Chondrocyte (in vitro differentiated cells): ENCODE measurements at places on chromosomes 1 and 21. TPM values are rescaled to one million over a fixed set of nuclear protein-coding genes. Genes with fewer than 3 reads are reported as not detected.

The THEM5 gene
- not detected in 3 replicates for total RNA-seq

The SLC6A9 gene
- total RNA-seq, result 8.4 to 67.3 TPM (median 61.7 TPM) in 3 replicates

DNA sequence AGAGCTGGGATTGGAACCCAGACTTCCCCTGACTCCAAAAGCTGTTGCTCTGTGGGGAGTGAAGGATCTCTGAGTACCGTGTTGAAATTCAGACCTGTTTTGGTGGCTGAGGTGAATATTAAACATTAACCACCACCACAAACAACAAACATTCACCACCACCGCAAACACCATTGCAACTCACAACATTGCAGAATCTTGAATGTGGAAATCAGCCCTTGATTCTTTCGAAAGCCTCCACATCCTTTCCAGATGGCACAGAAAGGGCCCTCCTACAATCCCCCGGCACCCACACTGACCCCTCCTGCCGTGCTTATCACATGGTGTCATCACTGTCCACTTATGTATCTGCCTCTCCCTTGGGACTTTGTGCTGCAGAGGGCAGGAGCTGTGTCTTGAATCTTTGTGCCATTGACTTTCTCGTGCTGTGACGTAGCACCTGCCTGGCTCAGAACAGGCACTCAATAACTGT is 1.4 kb downstream of the CDA start:
- peaks cover 33% of the 10 kb centered on the region for H3K27me3 ChIP-seq
- DNase-seq, result no peak
- H3K4me1 ChIP-seq, result peaks cover 3% of the 10 kb centered on the region
- H3K36me3 ChIP-seq, result peaks cover 1% of the 10 kb centered on the region

DNA sequence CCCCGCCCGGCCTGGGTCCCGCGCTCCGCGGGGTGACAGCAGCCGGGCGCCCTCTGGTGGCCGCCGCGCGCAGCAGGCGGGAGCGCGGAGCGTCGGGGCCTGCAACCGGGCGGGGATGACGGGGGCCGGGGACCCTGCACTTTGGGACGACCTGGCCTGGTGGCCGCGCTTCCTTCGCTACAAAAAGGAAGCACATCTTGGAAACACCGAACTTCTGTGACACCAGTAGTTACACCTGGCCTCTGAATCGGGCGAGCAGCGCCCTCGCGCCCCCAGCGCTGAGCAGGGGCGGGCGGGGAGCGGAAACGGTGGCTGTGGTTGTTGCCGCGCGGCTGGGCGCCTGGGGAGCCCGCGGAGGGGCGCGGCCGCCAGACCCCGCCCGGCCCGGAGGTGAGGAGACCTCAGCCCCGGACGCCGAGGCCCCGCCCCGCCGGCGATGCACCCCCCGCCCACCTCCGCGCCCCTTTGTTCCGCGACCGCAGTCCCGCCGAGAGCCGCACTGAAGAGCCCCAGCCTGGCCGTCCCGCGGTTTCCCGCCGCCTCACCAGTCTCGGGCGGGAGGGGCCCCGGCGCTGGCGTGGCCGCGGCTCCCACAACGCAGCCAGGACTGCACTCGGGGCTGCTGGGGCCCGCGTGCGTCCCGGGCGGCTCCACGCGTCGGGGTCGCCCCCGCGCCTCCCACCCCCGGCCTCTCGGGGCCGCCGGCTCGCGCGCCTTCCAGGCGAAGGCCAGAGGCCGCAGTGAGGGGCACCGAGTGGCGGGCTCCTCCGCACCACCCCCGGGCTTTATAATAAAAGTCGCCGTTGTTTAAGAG is 59.3 kb downstream of the H3-3A start:
- no peaks in the 10 kb centered on the region for H3K36me3 ChIP-seq
- no peak overlapping the region for H3K27ac ChIP-seq
- DNase-seq, result peak; percentile 65
- no peaks in the 10 kb centered on the region for H3K27me3 ChIP-seq
- peaks cover 12% of the 10 kb centered on the region for H3K4me1 ChIP-seq

DNA sequence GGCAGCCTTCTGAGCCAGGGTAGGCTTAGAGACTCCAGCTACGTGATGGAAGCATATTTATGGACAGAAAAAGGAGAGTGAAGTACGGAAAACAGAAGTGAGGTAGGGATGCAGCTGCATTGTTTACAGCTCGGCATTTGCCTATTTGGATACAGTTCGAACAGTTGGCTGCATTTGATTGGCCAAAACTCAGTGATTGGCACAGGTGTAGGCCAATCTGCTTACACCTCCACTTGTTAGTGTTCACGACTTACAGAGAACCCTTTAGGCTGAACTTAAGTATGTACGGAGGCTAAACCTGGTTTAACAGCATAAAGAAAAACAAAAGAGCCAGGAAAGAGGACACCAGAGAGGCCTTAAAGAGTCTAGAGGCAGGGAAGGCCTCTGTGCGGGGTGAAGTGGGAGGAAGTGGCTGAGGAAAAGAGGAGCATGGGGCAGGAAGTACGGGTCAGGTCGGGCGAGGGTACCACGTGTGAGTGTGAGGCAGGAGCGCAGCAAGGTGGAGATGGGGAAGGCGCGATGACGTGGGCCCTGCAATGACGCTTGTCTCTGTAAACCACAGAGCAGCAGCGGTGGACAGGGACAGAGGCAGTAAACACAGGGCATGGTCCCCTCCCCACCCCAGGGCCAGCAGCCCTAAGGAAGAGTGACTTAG is 32.0 kb downstream of the RSPH1 start:
- DNase-seq, result no peak
- no peak overlapping the region for H3K27ac ChIP-seq
- H3K4me3 ChIP-seq, result no peak overlapping the region
- peaks cover 11% of the 10 kb centered on the region for H3K4me1 ChIP-seq

DNA sequence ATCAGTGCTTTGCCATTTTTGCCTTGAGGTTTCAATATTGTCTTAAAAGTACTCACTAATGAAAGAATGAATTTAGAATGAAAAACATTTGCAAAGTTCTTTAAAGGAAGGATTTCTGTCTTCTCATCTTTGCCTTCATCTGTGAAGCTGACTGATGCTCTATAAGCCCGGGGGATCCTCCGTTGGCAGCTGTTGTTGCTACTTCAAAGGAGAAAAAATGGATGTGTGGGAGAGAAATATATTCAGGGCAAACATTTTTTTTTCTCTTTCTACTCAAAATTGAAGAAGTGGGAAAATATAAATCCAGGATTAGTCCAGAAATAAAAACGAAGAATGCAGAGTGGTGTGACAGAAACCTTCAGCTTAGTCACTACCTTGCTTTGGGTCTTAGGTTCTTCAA is 142.5 kb downstream of the OLFM3 start:
- no peaks in the 10 kb centered on the region for H3K4me1 ChIP-seq
- no peaks in the 10 kb centered on the region for H3K36me3 ChIP-seq
- H3K27ac ChIP-seq, result no peak overlapping the region
- no peaks in the 10 kb centered on the region for H3K27me3 ChIP-seq
- no peak overlapping the region for H3K4me3 ChIP-seq
- no peak for DNase-seq
